SIG-M5 (cell line): ENCODE measurements at places on chromosomes 3 and 15.

- DNase-seq: no peak
Observed at GRCh38 chr3:39378088-39378487, 5.1 kb upstream of the SLC25A38 start.

DNA sequence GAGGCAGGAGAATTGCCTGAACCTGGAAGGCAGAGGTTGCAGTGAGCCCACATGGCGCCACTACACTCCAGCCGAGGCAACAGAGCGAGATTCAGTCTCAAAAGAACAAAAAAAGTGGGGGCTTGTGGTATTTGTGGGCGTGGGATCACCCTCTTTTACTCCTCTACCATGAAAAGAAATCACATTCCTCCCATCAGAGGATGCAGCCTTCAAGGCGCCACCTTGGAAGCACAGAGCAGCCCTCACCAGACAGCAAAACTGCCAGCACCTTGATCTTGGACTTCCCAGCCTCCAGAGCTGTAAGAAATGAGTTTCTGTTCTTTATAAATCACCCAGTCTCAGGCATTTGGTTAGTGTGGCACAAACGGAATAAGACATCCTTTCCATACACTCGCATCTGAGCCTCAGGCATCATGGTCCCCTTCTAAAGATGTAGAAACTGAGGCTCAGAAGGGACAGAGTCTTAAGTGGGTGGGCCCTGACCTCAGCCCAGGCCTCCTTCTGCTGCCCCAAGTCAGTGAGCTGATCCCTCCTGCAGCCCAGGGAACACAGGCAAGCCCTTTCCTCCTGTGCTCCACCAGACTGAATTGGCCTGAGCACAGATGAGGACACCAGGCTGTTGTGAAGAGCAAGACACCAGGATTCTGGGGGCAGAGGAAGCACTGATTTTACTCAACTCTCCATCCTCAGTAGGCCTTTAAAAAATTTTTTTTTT, 201.7 kb upstream of the LINGO1 start:
- DNase-seq: no peak

- no peak for DNase-seq
Observed at GRCh38 chr3:134903837-134904236, 108.8 kb downstream of the EPHB1 start.

- no peak for DNase-seq
Observed at GRCh38 chr15:59369597-59369996, 3.1 kb downstream of the MYO1E start.

DNA sequence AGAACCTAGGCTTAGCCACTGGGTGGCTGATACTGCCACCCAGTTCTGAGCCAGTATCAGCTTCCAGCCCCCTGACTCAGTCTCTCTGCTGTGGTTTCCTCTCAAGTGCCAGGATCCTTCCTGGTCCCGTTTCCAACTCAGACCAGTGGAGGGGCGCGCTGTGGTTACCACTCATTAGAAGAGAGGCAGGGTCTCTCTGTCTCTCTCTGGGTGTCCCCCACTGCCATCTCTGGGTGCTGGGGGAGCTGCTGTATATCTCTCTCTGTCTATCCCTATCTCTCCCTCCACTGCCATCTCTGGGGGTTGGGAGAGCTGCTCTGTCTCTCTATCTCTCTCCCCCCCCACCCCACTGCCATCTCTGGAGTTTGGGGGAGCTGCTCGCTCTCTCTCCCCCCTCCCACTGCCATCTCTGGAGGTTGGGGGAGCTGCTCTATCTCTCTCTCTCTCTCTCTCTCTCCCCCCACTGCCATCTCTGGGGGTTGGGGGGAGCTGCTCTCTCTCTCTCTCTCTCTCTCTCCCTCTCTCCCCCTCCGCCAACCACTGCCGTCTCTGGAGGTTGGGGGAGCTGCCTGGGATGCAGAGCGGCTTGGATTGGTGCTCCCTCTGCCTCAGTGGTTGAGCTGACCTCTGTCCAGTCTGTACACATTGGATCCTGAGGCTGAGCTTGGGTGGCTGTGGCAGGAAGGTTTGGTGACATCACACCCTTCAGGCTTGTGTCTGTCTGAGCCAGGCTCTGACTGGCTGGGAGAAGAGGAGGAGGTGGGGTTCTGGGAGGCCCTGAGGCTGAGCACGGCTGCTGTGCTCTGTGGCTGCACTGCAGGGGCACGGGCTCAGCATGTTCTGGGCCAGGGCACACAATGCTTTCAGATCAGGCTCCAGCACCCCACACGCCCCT, 98.9 kb downstream of the APBA2 start:
- no peak for DNase-seq

GRCh38 chr3:140395134-140396075, 282.5 kb upstream of the TRIM42 start:
- no peak for DNase-seq

GRCh38 chr15:60737217-60737616, 258.3 kb upstream of the ICE2 start:
- no peak for DNase-seq

- no peak for DNase-seq
Observed at GRCh38 chr3:144259267-144259666, 287.6 kb downstream of the DIPK2A start.

GRCh38 chr15:92158426-92158825, 235.3 kb upstream of the ST8SIA2 start:
- no peak for DNase-seq

DNA sequence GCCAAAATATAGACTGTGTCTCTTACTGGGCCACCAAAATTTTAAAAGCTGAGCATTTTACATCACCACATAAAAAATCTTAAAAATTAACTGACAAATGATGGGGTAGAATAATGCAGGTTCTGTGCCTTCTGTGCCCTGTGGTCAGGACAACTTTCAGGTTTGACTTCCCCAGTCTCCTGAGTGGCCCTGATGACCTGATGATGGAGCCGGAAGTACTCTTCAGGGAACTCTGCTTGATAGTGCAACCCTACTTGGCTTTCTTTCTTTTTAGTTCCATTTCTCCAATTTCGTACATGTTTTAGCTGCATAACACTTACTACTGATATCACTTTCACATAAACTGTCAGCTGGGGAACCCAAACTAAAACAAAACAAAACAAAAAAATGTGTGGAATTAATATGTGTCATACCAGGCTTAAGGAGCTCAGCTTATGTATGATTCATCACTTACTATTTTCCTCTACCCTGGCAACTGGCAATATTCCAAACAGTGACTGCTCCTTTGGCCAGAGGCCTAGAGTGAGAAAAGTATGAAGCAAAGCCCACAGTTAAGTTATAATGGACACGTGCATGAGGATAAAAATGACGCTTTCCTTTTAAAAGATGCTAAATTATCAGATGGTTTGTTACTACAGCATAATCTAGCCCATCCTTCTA, 194.3 kb downstream of the BCHE start:
- DNase-seq: no peak

DNA sequence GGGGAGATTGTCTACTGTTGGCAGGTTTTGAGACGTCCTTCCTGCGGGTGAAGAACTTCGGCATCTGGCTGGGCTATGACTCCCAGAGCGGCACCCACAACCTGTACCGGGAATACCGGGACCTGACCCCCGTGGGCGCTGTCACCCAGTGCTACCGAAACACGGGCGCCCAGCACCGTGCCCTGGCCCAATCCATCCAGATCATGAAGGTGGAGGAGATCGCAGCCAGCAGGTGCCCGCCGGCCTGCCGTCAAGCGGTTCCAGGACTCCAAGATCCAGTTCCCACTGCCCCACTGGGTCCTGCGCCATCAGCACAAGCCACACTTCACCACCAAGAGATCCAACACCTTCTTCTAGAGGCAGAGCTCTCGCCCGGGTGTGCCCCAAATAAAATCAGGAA, 194.9 kb upstream of the EPHA6 start:
- DNase-seq: no peak

- DNase-seq: no peak
Observed at GRCh38 chr3:1828519-1828918, 270.1 kb upstream of the CNTN4 start.

DNA sequence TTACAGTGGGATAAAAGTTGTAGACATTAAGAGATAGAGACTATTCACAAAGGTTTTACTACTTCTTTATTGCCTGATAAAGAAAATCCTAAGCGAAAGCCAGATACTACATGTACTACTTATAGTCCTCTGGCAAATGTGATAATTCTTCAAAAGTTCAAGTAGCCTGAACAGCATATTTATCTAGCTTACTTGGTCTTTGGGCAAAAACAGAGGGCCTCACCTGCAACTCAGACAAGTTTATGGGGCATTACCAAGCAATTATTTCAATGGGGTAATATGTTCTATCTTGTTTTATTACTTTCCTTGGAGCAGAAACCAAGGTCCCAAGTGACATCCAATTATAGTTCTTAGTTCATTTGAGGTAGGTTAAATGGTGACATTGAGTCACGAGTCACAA, 390.1 kb upstream of the ARHGEF26 start:
- DNase-seq: no peak

DNA sequence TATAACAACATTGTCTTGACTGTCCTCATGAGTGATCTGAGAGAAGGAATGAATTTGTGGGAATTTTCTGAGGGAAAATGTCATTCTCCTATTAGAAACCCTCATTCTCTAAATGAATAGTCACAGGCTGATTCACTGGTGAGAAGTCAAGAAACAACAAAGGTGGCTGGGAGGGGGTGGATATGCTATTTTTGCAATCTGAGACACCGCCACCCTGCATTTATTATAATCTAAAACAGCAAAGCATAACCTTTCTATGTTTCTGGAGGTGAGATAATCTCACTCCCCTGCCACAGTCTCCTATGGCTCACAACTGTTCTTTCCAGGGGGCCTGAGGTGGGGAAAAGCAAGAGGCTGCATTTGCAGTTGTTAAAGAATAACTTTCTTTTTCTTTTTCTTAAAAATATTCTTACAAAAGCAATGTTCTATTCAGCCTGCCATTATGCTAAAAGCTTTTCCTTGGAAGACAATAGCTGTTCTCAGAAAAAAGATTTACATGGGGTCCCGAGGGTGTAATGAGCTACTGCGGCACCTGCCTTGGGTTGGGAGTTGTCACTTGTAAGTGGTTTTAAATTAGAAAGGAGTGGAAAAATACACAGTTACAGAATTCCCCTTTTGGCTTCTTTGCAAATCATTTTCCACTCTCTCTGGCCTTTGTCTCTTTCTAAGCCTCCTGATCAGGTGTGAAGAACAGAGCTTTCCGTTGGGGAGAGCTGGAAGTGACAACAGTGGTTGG, 220.9 kb downstream of the AGBL1 start:
- no peak for DNase-seq

DNA sequence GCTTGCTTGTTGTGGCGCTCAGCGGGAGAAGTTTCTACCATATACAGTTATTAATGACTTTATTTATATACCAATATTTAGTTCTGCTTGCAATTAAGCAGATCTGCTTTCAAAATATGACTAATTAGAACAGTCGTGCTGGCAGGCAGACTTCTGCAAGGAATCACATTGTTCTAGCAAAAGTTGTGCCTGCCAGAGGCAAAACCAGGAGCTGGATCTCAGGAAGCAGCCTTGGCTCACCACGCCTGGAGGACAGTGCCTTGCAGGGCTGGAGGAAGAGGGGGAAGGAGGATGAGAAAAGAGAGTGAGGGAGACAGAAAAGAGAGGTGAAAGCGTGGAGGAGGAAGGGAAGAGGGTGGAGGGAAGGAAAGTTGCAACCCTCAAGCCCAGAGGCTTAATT, 160.3 kb downstream of the NUP210 start:
- DNase-seq: no peak

GRCh38 chr3:157441102-157441624, 4.5 kb downstream of the PTX3 start:
- DNase-seq: no peak

DNA sequence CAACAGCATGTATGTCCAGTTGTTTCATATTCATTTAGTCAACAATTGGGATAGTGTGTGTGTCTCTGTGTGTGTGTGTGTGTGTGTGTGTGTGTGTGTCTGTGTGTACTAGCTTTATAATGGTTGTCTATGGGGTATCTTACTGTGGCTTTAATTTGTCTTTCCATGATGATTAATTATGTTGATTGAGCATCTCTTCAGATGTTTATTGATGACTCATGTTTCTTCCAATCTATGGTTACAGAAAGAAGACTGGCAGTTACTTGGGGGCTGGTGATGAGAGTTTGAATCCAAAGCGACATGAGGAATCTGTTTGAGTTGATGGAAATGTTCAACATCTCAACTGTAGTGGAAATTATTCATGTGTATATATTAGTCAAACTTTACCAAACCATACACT, 440.1 kb downstream of the ZNF385D start:
- DNase-seq: no peak

GRCh38 chr3:183268366-183268765, 15.3 kb downstream of the B3GNT5 start:
- no peak for DNase-seq

GRCh38 chr3:155188031-155188430, 105.5 kb downstream of the STRIT1 start:
- no peak for DNase-seq

DNA sequence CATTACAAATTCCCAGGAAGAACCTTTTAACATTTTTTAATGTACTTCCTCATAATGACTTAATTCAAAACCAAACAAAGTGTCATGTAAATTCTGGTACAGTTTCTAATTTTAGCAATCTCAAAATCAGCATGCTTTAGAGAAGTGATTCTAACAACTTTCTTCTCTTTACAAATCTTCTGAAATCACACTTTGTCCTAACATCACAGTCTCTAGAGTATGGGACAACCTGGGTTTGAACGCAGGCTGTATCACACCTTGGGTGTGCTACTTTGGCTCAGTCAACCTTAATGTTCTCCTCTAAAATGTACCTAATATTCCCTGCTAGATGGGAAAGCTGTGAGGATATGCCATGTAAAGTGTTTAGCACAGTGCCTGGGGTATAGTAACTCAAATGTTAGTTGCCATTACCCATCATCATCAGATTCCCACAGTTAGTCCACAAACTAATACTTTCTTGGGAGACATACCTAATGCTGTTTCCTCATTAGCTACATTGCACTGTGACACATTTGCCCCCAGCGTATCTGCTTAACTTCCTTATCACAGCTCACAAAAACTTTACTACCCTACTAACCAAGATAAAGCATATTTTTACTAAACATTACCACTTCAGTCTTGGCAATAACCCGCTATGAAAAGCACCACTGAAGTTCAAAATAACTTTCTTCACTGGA, 3.1 kb downstream of the TSPAN3 start:
- DNase-seq: no peak

GRCh38 chr15:90375071-90375470, 13.0 kb upstream of the IQGAP1 start:
- no peak for DNase-seq

DNA sequence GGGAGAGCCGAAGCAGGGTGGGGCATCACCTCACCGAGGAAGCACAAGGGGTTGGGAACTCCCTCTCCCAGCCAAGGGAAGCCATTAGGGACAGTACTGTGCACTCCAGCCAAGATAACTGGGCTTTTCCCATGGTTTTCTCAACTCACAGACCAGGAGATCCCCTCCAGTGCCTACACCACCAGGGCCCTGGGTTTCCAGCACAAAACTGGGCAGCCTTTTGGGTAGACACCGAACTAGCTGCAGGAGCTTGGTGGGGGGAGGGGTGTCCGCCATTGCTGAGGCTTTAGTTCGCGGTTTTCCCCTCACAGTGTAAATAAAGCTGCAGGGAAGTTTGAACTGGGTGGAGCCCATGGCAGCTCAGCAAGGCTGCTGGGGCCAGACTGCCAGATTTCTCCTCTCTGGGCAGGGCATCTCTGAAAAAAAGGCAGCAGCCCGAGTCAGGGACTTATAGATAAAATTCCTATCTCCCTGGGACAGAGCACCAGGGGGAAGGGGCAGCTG, 129.6 kb upstream of the LMCD1 start:
- DNase-seq: no peak

- DNase-seq: no peak
Observed at GRCh38 chr3:195177422-195178123, 93.4 kb downstream of the XXYLT1 start.
